ENCODE measurements at places on chromosomes 16 and 17.

DNA sequence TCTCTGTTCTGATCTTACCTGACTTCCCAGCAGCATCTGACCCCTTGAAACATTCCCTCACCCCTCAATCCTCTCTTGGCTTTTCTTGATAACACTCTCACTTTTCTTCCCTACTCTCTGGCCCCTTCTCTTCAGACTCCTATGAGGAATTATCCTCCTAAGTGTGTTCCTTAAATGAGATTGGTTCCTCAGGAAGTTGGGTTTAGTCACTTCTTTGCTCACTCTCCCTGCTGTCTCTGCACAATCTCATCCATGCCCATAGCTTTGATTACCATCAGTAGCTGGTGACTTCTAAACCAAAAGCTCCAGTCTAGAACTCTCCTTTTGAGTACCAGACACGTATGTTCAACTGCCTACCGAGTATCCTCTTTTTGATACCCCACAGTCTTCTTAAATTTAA lies 13.0 kb downstream of the MED24 start:
- DNase-seq: no peak

DNA sequence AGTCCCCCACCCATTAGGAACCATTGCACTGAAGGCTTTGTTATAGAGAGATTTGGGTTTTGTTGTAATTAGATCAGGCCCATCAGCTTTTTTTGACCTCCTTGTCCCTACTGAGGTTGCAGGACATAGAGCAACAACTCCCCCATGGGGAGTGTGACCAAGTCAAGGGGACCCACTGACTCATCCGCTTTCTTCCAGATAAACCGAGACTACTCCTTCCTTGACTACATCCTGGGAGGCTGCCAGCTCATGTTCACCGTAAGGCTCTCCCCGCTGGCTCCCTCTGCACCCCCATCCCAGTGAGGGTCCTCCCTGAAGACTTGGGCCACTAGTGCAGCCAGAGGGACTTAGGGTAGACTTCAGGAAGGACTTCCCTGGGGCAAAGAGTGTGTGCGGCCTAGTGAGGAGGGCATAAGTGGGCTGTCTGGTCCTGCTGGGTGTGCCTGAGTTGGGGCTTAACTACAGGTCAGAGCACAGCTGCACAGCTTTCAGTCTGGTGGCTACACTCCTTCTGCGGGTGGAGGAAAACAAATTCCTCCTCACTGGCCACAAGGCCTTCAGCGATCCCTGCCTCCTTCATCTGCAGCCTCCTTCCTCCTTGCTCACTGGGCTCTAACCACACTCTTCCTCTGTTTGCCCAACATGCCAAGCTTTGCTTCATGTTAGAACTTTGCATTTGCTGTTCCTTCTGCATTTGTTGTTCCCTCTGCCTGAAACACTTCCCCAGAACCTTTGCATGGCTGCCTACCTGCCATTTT lies 31.0 kb downstream of the CPNE2 start:
- DNase-seq: no peak

GRCh38 chr16:89244754-89245153 lies 27.3 kb downstream of the ZNF778 start:
- no peak for DNase-seq

- no peak for DNase-seq
Measured at GRCh38 chr17:1640329-1641064, 5.0 kb downstream of the SCARF1 start.

GRCh38 chr17:73571511-73572130 lies 72.6 kb downstream of the SDK2 start:
- DNase-seq: no peak

- DNase-seq: no peak
Measured at GRCh38 chr16:49855822-49856671, at the start of gene ZNF423. ZNF423 (minus strand) TSS chr16:49856112; CDS start chr16:49855774, 338 bp downstream.

DNA sequence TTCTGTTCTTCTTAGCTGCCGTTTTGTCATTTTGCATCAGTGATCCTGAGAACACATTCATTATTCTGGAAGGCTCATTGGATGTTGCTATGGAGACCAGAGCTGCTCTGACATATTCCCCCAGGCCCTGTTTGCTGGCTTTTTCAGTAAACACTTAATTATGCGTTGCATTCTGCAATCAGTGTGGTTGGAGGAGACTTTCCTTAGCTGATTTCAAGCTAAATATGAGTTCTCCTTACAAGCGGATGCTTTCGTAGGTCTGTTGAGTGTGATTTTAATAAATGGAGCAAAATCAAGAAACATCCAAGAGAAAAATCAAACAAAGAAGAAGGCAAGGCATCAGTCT lies 38.2 kb upstream of the NUDT7 start:
- DNase-seq: no peak

DNA sequence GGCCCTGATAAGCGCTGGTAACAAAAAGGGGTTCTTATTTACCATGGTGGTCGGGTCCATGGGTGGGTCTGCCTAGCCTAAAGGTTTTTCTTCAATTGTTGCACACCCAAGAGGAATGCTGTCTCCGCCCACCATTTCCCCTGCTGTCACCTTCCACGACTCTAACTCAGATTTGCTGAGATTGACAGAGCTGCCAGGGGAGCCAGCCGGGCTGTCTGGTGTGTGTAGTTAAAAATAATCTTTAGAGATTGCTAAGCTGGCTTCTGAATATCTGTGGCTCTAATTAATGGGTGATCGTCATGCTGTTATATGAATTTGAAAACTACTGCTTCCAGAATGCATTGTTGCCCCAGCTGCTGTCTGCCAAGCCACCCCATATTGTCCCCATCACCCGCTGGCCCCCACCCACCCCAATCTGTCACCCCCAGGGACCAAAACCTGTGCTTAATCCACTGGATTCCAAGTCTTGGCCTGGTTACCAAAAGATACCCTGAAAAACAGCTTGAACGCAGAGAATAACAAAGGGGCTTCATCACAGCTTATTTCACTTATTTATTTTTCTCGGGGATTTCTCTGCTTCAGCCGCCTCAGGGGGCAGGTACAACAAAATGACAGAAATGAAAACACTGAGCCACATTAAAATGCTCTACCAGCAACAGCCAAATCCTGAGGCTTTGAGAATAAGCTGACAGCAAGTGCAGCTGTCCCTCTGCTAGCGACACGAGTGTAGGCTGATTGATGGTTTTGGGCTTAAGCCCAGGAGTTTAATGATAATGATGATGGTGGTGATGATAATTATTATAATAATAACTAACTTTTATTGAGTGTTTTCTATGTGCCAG lies 46.1 kb upstream of the NLK start:
- DNase-seq: no peak

DNA sequence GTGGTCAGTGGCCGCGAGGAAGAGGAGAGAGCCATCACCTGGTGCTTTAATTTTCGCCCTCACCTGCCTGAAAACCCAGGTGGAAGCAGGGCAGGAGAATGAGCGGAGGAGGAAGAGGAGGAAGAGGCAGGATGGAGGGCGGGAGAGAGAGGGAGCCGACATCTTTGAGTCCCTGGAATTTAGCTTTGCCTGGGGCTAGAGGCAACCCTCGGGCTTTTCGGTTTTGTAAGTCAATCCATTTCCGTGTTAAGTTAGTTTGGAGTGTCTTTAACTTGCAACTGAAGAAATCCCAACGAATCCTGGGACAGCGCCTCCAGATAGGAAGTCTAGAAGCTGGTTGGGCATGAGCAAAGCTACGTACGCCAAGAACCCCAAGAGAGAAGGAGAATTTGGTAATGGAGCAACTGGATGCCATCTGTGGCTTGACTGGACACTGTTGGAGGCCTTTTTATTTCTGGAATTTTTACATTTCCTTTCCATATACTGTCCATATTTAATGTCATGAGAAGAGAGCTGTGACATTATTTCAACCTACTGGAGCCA lies 36.9 kb upstream of the ATP2A3 start:
- no peak for DNase-seq

DNA sequence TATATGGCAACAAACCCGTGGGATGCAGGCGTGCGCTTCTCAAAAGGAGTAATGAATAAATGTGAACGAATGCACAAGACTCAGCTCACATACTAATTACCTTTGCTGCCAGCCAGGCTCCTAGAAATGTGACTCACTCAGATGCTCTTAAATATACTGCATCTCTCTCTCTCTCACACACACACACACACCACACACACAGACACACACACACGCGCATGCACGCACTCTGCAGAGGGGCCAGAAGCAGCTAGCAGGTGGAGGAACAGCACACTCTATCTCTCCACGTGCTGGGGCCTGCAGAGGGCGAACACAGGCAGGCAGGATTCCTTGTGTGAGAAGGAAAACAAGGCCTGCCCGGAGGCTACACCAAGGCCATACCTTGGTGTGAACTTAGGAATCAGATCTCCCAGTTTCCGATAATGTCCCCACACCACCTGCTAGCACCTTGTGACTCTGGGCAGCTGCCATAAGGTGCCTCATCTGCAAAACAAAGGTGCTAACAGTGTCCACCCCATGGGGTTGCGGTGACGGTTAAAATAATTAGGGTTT lies 5.3 kb downstream of the GPRC5B start:
- no peak for DNase-seq

DNA sequence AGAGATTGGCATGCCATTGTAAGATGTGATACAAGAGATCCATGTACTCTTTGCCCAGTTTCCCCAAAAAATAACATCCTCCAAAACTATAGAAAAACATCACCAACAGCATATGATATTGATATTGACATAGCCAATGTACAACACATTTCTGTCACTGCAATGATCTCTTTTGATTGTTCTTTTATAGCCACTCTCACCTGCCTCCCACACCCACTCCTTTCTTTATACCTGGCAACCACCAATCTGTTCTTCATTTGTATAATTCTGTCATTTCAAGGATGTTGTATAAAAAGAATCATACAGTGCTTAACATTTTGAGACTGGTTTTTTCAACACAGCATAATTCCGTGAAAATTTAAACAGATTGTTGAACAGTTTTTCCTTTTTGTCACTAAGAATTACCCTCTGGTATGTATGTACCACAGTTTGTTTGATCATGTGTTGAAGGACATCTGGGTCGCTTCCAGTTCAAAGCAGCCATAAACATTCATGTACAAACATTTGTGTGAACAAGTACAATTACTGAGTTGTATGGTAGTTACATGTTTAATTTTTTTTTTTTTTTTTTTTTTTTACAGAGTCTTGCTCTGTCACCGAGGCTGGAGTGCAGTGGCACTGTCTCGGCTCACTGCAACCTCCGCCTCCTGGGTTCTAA lies 9.9 kb downstream of the KRTAP9-1 start:
- DNase-seq: peak; percentile 45

GRCh38 chr16:89090182-89090630 lies 3.4 kb upstream of the ACSF3 start:
- DNase-seq: peak; percentile 19

DNA sequence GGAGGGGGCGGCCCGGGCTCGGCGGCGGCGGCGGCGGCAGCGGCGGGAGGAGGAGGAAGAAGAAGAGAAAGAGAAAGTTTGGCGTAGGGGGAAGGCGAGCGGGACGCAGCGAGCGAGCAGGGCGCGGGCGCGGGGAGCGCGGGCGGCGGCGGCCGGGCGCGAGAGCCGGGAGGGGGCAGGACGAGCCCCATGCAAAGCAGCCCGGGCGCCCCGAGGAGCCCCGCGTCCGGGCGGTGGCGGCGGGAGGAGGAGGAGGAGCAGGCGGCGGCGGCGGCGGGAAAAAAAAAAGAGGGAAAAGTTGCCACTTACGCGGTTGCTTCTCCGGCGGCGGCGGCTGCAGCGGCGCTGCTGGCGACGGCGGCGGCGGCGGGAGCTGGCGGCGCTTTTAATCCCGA lies 10.3 kb upstream of the ZFHX3 start:
- no peak for DNase-seq

DNA sequence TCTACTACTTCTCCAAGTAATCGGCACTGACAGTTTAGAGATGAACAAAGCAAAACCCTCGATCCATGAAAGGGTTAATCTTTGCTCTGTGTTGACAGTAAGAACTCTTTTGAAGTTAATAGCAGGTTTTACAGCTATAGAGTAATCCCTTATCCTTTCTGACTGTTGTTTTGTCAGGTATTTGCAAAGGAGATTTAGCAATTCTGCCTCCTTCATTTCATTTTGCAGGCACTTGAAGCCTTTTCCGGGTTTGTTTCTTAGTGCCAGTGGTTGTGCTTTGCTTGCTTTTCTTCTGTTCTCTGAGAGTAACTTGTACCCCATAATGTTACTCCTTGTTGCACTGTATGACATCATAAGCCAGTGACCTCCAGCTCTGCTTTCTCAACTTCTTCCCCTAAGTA lies 64.5 kb downstream of the TANGO6 start:
- no peak for DNase-seq

Data from LNCaP clone FGC (cell line).